ENCODE measurements at places on chromosomes 5 and 9.

GRCh38 chr9:92506184-92506857, 24.0 kb upstream of the ASPN start:
- DNase-seq, result peak; percentile 97

DNA sequence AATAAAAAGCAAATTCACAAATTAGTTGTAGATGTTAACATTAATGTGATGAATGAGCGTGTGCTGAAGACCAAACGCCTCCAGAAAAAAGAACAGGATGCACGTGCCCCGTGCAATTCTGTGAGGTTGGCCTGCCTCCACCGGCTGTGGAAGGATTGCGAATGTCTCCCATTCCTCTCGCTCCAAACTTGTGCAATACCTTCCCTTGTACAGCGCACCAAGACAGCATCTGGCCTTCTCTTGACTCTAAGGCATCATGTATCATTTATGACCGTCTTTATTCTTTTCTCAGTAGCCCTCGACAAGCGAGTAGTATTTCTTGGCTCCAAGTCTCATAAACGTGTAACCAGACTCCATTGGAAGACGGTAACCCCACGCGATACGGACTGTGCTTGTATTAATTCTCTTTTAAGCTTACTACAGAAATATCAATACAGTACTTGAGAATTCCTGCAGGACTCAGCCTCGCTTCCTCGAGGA, 1.5 kb upstream of the TESK1 start:
- peak; percentile 85 for DNase-seq

- peak; percentile 77 for DNase-seq
These were observed 217.0 kb downstream of the PCSK5 start for GRCh38 chr9:76107482-76107881.

DNA sequence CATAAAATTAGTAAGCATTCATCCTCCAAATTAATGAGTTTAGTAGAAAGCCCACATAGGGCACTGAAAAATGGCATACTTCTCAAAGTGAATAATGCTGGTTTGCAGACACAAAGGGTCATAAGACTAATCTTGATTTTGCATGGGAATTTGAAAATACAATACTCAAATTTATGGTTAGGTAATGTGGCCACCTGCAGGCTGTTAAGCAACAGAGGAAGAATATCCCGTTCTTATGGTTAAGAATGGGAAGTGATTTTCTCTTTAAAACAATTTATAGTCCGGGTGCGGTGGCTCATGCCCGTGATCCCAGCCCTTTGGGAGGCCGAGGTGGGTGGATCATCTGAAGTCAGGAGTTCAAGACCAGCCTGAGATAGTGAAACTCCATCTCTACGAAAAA, 9.4 kb upstream of the PLCXD3 start:
- DNase-seq, result no peak

Data from fibroblast of upper back skin (primary cell).